ENCODE measurements at places on chromosomes 11 and 22.

GRCh38 chr11:44815917-44816456 lies 89.2 kb downstream of the TSPAN18 start:
- no peak for DNase-seq

- DNase-seq = no peak
These were observed 13.2 kb upstream of the SCUBE2 start for GRCh38 chr11:9104580-9104979.

GRCh38 chr11:2209900-2210321 lies 38.3 kb upstream of the TH start:
- DNase-seq = no peak

DNA sequence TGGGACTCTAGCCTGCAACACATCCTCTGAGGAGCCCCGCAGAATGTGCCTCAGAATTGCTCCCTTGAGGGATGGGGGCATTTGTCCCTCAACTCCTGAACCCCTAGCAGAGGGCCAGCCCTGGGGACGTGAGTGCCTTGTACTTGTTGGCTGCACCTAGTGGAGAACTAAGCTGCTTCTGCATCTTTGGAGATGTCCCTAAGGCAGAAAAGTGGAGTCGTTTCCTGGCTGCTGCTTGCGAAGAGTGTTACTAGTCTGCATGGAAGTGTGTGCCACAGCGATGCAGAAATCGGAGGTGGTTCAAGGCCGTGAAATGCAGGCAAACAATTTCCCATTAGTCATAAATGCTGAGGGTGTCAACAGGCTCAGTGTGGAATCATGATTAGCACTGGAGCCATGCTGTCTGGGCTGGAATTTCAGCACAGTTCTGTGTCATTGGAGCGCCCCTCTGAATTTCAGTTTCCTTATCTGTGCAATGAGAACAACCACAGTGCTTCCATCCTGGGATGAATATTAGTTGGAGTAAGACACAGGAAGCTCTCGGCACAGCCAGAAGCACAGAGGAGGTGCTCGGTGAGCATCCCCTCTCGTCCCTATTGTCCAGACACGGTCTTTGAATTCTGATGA lies 56.5 kb downstream of the MIAT start:
- no peak for DNase-seq

GRCh38 chr11:22677153-22677903 lies 10.9 kb downstream of the GAS2 start:
- no peak for DNase-seq

DNA sequence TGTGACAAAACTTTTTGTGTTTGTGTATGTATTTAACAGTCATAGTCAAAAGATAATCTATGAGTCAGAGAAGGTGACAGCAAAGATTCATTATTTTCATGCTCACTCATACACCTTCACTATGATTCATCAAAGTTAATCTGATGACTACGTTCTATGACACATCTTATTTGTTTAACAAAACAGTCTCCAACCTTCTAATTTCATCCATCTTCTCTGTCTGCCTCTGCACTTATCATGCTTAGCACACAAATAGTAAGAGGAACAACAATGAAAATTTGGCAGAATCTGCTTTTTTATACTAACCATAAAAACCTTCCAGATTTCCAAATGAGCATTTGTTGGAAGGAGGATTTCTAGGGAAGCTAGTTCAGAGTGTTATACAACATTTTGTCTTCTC lies 568.9 kb downstream of the LUZP2 start:
- DNase-seq = no peak

- no peak for DNase-seq
These were observed 2168.8 kb upstream of the RAG2 start for GRCh38 chr11:38766796-38767195.

- DNase-seq = peak; percentile 81
These were observed 30.5 kb downstream of the CD82 start for GRCh38 chr11:44595964-44596381.

DNA sequence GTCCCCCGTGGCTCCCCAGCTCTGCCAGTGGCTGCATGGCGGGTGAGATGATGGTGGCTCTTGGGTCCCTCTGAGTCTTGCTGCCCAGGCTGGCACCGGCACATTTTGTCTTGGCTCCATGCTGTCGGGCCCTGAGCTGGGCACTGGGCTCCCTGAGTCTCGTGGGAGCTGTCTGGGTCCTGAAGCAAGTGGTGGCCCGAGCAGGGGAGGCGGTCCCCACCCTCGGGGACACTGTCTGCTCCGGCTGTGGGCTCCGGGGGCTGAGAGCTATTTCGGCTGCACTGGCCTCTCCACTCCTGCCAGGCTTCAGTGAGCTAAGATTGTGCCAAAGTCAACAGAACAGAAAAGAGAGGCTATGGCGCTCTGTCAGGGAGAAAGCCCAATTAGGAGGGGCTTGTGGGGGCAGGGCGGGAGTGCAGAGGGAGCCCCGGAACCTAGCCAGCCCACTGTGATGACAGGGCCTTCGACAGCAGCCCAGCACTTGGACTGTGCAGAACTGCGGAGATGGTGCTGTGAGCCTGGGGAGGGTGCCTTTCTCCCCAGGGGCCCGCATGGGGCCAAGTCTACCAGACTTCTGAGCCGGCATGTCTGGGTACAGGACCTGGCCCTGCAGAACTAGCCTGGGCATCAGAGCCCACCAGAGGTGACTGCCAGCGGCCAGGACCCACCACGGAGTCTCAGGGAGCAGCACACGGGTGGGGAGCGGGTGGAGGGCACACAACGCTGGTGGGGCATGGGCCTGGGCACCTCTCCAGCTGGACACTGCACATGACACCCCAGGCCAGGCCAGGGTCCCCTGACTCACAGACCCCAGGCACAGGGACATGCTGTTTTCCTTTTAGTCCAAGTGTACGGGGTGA lies 38.0 kb downstream of the RTN4R start:
- DNase-seq = no peak

DNA sequence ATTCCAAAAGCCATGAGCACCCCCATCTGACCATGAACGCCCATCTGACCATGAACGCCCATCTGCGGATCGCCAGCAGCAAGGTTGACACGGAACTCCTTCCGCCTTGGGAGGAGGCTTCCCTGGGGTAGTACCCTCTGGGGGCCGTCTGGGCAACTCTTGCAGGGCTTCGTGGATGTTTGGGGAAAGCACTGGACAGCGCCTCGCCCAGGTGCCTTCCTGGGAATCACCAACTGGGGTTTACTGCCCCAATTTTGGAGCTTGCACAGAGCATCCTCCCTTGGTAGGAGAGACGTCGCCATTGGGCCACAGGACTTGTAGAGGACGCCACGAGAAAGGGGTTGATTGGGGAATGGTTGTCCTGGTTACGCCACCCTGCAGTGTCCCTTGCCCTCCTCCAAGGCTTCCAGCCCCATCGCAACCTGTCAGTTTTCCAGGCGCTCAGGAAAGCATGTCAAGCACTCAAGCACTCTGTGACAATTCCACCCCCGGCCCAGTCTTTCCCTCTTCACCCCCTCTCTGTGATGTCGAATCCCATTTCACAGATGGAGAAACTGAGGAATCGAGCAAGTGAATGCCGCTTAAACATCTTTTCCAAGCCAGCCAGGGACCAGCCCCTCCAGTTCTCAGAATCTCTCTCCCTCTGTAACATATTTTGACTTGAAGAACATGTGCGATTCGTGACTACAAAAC lies 914 bp upstream of the PRDM11 start:
- DNase-seq = peak; percentile 62

GRCh38 chr22:46054091-46055073 lies 77.4 kb upstream of the WNT7B start:
- DNase-seq = peak; percentile 88

DNA sequence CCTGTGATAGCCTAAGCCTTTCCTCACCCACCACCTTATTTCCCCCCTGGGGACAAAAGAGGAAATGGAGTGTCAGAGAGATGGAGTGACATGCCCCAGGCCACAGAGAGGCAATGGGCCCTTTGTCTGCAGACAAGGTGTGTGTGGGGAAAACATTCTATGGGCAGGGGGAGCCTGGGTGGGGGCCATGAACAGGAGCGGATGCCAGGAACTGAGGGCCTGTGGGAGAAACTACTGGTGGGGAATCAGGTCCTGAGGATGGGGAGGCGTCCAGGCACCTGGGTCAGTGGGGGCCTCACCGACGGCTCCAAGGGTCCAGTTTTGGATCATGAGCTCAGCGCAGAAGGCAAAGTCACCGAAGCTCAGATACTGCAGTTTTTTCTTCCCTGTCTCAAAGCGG lies 3.0 kb downstream of the FIBP start:
- no peak for DNase-seq

- no peak for DNase-seq
These were observed 42.3 kb downstream of the EIF4ENIF1 start for GRCh38 chr22:31447337-31447736.

- DNase-seq = no peak
These were observed 877.3 kb downstream of the BRD1 start for GRCh38 chr22:48950151-48950915.

GRCh38 chr11:117989351-117990102 lies 3.3 kb downstream of the IL10RA start:
- DNase-seq = no peak

- no peak for DNase-seq
These were observed 38.4 kb downstream of the AMBRA1 start for GRCh38 chr11:46555267-46556054.

- no peak for DNase-seq
These were observed 1.9 kb upstream of the ARHGAP8 start for GRCh38 chr22:44750481-44750880.

GRCh38 chr22:33921525-33922348 lies 1.5 kb upstream of the LARGE1 start:
- peak; percentile 78 for DNase-seq

DNA sequence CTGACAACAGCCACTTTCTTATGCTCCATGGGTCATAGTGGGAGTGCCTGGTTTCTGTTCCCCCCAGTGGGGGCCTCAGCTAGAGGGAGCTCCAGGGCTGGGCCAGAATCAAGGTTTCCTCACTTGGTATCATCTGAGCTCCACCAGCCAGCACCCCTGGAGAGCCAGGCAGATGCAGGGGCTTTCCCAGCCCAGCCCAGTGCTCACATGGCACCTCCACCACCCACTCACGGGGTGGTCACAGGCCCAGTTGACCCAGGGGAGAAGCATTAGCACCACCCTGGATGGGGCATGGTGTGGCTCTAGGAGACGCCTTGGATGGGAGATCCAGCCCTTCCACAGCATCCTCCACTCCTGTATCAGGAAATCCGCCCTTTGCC lies 24.1 kb upstream of the WNT7B start:
- DNase-seq = no peak

DNA sequence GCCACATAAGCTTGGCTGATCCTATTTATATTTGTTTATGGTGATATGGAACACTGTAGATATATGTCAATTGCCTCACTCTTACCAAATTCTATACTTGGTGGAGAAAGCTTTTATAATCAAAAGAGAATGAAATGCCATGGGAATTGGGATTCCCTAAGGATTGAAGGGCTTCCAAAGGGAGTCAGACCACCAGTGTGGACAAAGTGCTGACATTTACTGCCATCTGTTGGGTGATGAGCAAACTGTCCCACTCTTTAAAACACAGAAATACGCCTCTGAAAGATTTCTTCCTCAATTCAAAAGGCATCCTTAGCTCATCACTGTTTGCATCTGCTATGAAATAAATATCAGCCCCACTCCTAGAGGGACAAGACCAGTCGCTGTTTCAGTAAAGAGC lies 7.1 kb downstream of the SLC1A2 start:
- no peak for DNase-seq

DNA sequence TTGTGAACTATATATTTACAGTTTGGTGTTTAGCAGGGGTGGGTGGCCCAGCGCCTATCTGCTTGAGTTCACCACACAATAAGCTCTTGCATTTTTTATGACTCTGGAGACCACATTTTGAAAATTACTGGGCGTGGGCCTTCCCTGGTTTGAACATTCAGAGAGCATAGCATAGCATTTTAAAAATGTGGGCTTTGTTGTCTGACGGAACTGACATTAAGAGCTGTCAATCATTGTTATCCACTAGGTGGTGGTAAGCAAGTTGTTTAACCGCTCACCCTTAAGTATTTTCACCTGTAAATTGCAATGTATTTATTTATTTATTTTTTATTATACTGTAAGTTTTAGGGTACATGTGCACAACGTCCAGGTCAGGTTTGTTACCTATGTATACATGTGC lies 1.0 kb downstream of the NLRP14 start:
- no peak for DNase-seq

DNA sequence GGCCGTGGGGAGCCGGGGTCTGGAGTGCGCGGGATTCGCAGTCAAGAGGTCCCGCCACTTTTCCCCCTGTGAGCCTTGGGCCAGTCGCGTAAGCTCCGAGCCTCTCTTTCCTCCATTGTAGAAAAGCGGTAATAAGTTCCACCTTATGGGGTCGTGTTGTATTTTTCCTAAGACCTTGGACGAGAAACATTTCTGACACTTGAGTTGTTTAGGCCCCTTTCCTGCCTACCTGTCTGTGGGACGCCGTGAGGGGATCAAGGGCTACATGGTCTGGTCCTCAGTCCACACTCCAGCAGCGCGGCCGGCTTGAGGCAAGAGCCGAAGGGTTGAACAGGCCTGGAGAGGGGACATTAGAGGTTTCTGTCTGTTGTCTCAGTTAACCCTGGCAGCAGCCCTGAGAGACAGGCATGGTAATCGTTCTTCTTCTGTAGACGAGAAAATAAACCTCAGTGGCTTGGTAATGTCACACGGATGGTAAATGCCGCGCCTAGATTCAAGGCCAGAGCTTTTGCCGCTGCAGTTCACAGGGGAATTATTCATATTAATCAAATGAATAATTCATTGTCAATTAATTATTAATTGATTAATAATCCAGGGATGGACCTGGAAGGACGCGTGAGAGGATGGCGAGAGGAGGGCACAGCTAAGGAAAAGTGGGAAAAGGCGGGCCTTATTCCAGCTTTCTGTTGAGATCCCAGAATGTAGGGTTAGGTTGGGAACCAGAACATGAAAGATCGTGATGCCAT lies 545 bp downstream of the FEN1 start:
- DNase-seq = no peak

GRCh38 chr11:66641834-66642233 lies 3.3 kb downstream of the RBM4 start:
- no peak for DNase-seq

Data from left forelimb (tissue), 1 donor.